Activated naive CD4-positive, alpha-beta T cell treated with anti-CD3 and anti-CD28 coated beads, Interleukin-2, amount 50 U/mL, for 72 hours (primary cell): ENCODE measurements at places on chromosomes 5 and 9.

DNA sequence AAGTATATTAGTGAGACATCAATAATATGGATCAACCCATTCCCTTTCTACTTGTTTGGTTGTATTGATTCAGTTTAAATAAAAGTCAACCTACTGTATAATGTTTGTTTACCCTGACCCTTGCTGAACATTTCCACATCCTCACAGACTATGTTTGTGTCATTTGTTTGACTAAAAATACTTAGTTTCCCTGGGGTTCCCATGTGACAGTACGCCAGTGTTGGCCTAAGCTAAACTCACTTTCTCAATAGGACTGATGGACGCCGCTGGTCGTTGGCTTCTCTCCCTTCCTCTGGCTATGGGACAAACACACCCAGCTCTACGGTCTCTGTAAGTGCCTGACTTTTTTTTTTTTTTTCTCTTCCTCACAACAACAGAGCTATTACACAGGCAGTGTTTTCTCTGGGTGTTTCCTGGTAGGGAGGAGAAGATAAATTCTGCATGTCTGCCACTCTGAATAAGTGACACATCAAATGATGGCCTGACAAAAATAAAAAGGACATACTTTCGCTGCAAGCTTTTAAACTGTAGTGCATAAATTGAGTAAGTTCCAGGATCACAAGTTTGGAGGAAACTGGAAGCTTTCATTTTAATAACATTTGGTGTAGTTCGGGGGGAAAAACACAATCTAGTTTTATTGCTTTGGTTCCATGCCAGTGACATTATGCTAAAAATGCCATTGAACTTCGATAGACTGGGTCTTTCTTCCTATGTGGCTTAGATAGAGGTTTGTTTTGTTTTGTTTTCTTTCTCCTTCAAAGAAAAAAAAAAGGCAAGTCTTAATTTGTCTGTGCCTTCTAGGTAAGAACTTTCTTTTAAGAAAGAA lies 101.0 kb downstream of the CD180 start:
- DNase-seq: no peak

DNA sequence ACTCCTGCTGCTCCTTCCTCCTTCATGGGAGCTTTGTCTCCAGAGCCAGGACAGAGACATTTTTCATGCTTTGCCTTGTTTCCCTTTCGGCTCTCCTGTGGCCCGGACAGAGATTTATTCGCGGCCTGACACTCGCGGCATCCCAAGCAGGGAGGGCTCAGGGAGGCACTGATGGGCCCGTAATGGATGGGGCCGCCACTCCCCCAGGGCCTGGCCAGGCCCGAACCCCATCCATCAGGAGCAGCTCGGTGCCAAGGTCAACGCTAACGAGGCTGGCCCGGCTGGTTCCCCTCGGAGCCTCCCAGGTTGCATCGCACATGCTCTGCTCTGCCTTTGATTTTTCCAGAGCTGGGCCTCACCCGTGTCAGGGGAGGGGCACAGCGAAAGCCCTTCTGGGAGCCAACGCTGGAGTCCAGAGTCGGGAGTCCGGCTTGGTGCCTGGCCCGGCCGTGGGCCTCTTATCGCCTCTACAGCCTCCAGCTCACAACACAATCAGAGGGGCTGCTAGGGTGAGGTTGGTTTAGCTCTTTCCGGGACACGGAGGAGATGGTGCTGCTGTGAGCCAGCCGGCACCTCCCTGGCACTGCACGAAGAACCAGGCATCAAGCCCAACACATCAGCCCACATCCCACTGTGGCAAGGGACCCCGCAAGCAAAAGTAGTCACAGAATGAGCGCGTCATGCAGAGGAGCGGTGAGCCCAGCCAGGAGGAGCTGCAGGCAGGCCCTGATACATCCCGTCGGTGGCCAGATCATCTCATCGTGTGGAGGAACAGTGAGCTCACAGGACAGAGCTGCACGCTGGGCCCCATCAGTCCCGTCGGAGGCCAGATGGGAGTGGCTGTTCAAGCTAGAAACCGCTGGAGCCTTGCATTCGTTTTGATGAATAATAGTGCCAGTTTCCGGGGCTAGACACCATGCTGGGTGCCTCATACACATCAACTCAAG lies 72.2 kb upstream of the BARHL1 start:
- no peak for DNase-seq

- no peak for DNase-seq
Measured at GRCh38 chr5:28421141-28421540, 1382.8 kb upstream of the CDH9 start.

- DNase-seq: no peak
Measured at GRCh38 chr5:142881784-142882126, 111.6 kb downstream of the ARHGAP26 start.

GRCh38 chr5:150361301-150361700 lies 3.8 kb downstream of the TCOF1 start:
- no peak for DNase-seq

GRCh38 chr9:83061990-83062650 lies 822 bp downstream of the RASEF start:
- no peak for DNase-seq

- no peak for DNase-seq
Measured at GRCh38 chr9:107872457-107873192, 383.1 kb upstream of the KLF4 start.

- no peak for DNase-seq
Measured at GRCh38 chr9:135903358-135903656, 4.0 kb downstream of the CAMSAP1 start.

DNA sequence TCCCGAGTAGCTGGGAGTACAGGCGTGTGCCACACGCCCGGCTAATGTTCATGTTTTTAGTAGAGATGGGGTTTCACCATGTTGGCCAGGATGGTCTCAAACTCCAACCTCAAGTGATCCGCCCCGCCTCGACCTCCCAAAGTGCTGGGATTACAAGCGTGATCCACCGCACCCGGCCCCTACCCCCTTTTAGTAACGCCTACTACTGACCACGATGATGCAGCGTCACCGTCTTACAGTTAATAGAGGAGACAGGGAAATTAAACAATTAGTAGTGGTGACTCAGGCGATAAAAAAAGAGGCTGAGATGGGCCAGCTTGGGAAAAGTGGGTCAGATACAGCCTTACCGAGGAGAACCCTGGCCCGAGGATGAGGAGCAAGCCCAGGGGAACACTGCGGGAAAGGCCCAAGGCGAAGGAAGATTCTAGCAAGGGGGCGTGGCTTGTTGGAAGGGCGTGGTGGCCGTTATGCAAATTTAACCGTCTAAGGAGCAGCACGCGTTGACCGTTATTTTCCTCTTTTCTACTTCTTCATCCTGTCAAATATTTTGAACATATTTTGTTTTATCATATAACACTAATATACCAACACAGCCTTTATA lies 1.6 kb upstream of the SETX start:
- DNase-seq: no peak

DNA sequence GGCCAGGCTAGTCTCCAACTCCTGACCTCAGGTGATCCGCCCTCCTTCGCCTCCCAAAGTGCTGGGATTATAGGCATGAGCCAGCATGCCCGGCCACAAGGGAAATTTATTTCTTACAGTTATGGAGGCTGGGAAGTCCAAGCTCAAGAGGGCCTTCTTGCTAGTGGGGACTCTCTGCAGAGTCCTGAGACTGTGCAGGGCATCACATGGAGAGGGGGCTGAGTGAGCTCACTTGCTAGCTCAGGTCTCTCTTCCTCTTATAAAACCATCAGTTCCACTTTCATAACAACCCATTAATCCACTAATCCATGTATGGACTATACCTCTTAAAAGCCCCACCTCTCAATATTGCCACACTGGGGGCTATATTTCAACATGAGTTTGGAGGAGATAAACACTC lies 5.1 kb upstream of the SPIN1 start:
- DNase-seq: no peak

- no peak for DNase-seq
Measured at GRCh38 chr5:1052076-1052475, 43.5 kb downstream of the NKD2 start.

GRCh38 chr5:5710471-5710870 lies 288.0 kb downstream of the ICE1 start:
- no peak for DNase-seq

DNA sequence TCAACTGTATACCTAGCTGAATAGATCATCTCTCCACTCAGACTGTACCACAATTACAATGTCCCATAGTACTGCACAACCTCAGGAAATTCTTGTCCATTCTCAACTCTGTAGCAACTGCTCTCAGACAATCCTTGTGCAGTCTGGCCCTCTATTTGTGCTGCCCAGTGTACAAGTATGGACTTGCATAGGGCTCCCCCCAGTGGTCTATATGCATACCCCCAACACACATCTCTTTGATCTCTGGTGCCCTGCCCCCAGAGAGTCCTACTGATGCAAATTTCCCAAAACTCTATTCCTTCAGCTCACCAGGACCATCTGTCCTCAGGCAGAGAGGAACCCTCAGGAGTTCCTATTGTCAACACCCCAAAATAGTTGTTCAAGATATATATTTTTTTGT lies 205.3 kb downstream of the SLCO4C1 start:
- no peak for DNase-seq

DNA sequence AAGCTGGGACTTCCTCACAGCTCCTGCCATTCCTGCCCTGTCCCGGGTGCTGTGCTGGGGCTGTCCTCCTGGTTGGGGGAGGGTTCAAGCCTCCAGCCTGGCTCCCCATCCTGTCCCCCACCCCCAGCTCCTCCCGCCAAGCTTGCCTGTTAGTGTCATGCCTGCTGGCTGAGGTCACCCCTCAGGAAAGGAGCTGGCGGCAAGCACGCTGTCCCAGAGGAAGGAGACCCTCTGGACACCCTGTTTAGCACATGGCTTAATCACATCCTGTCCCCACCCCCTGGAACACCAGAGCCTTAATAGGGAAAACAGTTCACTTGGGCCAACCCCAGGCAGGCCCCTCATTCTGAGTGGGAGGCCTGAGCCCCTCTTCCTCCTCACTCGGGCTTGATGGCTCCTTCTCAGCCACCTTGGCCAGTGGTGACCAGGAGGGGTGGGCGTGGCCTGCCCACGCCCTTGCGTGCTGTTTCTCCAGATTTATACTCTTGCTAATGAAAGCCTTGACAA lies 9.2 kb upstream of the PHYHD1 start:
- DNase-seq: no peak

DNA sequence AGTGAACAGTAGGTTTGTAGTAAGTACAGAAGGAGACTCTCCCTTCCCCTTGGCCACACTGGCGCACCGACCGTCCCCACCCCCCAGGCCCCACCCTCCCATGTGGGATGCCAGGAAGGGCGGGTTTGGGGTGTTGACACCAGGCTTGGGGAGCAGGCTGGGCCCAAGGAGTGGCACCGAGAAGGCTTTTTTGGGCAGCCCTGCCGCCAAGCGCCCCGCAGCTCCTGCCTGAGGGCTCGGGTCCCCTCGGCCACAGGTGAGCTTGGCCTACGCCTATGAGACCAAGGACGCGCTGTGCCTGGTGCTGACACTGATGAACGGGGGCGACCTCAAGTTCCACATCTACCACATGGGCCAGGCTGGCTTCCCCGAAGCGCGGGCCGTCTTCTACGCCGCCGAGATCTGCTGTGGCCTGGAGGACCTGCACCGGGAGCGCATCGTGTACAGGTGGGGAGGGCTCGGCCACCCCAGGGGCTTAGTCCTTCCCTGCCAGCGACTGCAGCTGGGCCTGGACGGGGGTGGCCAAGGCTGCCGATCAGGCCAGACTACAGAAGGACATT lies 7.3 kb downstream of the GRK6 start:
- DNase-seq: no peak

DNA sequence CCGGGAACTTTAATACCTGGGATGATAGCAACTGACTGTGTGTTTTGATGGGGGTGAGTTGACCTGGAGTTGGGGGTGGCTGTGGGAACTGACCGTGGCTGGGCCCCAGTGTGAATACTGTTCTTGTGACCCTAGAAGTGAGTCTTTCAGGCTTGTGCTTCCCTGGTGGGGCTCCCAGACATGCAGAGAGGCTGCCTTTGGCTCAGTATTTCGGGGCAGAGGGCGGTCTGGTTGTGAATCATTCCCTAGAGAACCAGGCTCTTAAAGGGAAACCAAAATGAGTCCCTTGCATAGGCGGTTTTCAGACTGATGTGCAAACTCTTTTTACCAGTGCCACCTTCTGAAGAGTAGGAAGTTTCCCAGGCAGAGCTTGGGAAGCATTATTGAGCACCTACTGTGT lies 132.1 kb downstream of the MACROH2A1 start:
- no peak for DNase-seq

GRCh38 chr9:124180557-124180956 lies 77.2 kb upstream of the NEK6 start:
- DNase-seq: no peak

GRCh38 chr5:178297751-178298150 lies 65.1 kb upstream of the PHYKPL start:
- no peak for DNase-seq

DNA sequence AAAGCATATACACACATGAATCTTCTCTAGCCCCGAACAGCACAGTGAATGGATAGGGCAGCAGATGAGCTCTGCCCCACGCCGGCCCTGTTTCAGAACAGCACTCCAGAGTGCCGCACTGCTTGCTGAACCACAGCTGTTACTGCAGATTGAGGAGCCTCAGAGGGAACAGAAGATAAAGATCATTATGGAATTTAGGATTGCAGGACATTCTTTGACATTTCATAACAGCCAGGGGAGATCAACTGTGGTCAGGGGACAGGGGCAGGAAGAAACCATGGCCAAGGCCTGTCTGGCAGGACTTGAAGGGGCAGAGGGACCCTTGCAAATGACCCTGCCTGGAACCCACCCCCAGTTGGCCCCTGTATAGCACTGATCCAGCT lies 20.6 kb downstream of the IRF1 start:
- DNase-seq: no peak

GRCh38 chr5:43110606-43111170 lies 10.0 kb upstream of the ZNF131 start:
- no peak for DNase-seq

DNA sequence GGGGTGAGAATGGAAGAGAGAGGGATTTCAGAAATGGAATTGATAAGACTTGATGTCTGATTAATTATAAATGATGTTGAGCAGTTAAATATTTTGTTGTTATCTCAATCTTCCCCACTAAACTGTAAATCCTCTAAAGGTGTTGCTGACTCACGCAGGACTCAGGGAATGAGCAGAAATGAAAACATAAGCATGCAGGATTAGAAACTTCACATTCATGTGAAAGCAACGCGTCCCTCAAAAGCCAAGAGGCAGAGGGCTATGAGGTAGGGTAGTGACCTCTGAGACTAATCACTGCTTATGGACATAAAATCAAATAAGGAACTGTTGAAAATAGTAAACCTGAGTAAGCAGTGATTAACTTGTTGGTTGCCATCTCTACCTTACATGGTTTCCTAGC lies 21.1 kb downstream of the ADAMTSL1 start:
- no peak for DNase-seq

- no peak for DNase-seq
Measured at GRCh38 chr9:12391839-12392509, 301.2 kb upstream of the TYRP1 start.

DNA sequence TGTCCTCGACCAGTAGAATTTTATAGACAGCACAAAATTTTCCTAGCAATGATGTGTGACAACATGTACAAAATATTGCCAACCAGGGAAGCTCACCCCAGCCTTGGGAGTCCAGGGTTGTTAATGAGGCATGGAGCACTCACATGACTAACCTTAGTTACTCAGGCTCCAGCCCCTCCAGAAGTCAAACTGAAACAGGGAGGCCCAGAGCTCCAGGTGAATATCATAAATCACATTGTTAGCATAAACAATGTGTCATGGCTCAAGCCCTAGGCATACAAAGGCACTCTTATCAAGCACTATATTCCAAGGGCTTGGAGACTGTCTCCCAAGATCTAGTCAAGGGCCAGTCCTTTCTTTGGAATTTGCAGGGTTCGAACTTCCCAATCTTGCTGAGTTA lies 44.4 kb downstream of the TNFAIP8 start:
- DNase-seq: no peak

- DNase-seq: no peak
Measured at GRCh38 chr9:116316246-116316645, 162.7 kb downstream of the PAPPA start.
